ENCODE measurements at places on chromosomes 5 and 9.

DNA sequence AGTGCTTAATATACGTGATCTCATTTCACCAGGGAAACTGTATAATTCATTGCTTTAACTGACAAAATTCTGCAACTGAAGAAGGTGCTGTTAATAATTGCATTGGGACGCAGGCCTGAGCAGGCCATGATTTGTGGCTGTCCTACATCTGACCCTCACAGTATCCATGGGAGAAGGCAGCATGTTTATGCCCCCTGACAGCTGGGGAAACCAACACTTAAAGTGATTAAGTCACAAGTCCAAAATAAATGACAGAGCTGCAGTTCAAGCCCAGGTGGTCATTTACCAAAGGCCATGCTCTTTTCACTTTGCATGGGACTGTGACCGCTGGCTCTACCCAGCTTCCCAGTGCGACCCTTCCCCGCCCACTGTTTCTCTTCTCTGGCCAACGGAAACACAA lies 30.5 kb upstream of the KCNMB1 start:
- no peak for DNase-seq

DNA sequence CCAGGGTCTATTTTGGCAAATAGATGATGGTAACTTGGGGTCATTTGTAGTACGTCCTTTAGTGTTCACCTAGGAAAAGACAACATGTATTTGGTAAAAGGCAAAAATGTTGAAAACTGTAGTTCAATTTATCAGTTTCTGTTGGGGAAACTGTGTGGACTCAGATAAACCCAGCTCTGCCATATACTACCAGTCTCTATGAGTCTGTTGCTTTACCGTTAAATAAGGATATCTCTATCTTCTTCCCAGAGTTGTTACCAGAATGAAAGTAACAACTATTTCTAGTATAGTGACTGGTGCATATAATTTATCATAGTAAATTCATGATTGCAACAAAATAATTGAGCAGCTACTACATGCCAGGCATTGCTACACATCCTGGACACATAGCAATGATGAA lies 3.8 kb upstream of the IQGAP2 start:
- no peak for DNase-seq

- no peak for DNase-seq
Measured at GRCh38 chr9:2271426-2271825, 256.3 kb downstream of the SMARCA2 start.

DNA sequence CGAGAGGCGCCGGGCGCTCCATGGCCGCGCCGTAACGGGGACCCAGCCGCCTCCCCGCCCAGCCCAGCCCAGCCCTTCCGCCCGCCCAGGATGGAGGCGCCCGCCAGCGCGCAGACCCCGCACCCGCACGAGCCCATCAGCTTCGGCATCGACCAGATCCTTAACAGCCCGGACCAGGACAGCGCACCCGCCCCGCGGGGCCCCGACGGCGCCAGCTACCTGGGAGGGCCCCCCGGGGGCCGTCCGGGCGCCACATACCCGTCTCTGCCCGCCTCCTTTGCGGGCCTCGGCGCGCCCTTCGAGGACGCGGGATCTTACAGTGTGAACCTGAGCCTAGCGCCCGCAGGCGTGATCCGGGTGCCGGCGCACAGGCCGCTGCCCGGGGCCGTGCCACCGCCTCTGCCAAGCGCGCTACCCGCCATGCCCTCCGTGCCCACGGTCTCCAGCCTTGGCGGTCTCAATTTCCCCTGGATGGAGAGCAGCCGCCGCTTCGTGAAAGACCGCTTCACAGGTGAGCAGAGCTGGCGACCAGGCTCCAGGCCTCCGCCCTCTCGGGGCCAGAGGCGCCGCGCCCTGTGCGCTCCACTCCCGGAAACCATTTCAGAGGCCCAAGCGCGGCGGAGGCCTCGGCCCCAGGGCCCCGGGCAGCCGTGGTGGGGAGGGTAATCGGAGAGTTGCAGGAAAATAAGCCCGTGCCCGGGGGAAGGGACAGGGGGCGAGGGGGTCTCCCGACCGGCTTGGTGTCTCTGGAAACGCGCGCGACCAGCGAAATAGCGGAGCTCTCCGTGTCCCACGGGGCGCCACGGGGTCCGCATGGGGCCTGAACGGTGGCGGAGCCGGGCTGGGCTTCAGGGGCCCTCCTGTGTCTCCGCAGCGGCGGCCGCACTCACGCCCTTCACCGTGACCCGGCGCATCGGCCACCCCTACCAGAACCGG lies 496 bp downstream of the TLX3 start:
- no peak for DNase-seq

GRCh38 chr9:6646293-6646636 lies 736 bp upstream of the GLDC start:
- no peak for DNase-seq

DNA sequence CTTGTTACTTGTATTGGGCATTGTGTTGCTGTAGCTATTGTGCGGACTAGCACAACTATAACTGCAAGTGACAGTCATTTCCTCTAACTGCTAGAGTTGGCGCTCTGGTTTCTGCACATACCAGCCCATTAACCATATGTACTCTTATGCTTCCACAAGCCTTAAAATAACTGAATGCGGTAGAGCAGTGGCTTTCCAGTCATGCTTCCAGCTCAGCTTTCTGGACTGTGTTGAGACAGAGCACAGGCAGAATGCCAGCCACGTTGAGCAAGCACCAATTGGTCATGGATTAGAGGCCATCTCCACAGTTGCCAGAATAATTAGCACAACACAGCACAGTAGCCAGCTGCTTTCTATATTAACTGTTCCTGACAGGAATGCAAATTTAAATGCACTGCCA lies 12.2 kb downstream of the INVS start:
- no peak for DNase-seq

DNA sequence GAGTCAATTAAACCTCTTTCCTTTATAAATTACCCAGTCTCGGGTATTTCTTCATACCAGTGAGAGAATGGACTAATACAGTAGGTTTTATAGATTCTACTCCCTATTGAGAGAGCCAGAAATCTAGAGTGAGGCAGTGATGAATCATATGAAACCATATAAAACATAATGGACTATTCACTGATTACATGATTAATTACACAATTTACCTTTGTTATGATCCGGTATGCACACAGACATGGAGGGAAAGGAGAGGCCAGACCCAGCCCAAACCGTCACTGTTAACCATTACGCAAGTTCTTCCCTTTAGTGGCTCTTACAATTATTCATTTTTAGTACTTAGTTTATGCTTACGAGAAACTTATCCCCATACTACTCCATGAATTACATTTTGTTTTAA lies 205.0 kb downstream of the DNAH5 start:
- DNase-seq, result no peak

GRCh38 chr9:127968700-127969383 lies 11.9 kb downstream of the EEIG1 start:
- no peak for DNase-seq

- no peak for DNase-seq
Measured at GRCh38 chr9:27198190-27198589, 89.2 kb downstream of the TEK start.

- no peak for DNase-seq
Measured at GRCh38 chr5:171401167-171401947, 13.7 kb downstream of the NPM1 start.

DNA sequence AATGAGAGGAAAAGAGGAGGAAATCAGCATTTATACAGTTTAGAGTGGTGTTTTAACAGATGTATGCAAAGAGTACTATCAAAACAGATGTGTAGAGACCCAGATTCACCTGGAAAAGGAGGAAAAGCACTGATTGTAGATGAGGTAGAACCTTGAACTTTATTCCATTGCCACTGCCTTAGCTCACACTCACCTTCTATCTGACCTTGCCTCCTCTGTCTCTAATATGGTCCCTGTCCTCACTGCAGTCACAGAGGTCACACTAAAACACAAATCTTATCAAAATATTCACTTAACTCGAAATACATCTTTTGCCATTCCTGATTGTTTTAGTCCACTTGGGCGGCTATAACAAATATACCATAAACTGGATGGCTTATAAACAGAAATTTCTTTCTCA lies 7.0 kb downstream of the GIN1 start:
- no peak for DNase-seq

GRCh38 chr9:22105005-22105722 lies 96.1 kb upstream of the CDKN2B start:
- DNase-seq, result no peak

- no peak for DNase-seq
Measured at GRCh38 chr5:141522301-141522700, 33.4 kb downstream of the PCDHGC5 start.

DNA sequence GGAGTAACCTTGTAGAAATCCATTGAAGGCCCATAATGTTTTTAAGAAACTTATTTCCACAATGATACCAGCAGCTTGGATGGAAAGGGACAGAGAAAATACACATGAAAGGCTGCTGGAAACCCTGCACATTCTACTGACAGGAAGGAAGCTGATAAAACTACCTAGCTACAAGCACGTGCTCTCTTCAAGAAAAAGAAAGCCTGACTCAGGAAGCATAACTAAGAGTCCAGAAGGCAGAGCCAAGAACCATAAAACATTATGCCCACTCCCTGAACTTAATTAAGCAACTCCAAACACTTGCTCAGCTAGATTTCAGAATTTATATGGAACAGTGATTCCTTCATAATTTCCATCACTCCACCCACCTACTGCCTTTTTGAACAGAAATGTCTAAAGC lies 430.8 kb downstream of the SEMA5A start:
- DNase-seq, result no peak

- no peak for DNase-seq
Measured at GRCh38 chr9:129023908-129024233, 4.3 kb downstream of the SH3GLB2 start.

- DNase-seq, result no peak
Measured at GRCh38 chr5:54663866-54664265, 146.3 kb downstream of the SNX18 start.

DNA sequence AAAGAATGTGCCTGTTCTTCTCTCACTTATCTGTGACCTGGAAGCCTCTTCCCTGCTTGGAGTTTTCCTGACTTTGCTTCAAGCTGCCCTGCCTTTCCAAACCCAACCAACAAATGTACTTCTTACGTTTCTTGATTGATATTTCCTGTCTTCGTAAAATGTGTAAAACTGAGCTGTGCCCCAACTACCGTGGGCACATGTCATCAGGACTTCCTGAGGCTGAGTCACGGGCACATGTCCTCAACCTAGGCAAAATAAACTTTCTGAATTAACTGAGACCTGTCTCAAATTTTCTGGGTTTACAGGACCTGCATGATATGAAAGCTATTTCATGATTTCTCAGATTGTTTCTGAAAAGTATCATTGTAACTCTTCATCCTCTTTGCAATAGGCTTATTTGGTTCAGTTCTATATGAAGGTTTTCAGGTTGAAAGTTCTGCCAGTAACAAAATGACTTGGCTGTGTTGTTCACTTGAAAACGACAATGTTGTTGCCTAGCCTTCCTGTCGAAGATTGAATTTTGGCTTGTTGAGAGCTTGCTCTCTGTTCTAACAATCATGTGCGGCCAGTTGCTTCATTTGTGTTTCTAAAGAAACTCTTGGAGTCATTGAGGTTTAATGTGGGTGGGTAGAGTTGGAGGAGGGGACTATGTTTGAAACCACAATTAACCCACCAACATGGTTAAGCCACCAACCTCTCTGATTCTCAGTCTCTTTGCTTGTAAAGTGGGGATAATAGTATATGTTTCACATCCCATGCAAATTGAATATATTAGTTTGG lies 145.6 kb downstream of the FBXL7 start:
- no peak for DNase-seq

GRCh38 chr5:66553916-66554575 lies 42.1 kb upstream of the MAST4 start:
- DNase-seq, result no peak

GRCh38 chr9:5513966-5514616 lies 3.8 kb downstream of the PDCD1LG2 start:
- DNase-seq, result no peak

DNA sequence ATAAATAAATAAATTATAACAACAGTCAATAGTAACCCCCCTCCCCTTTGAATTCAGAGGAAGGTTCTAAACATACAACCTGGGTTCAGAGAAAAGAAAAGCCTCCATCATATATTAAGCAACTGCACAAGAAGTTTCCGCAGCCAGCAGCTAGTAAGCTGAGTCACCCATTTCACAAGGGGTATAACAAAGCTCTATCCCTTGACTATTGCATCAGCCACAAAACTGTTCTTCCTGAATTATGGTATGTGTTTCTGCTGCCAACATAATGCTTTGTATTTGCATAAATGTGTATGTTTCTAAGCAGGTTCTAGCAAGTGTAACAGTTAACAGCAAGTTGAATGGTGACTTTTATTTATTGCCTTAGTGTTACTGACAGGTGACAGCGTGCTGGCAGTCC lies 6.8 kb upstream of the CEP120 start:
- no peak for DNase-seq

GRCh38 chr5:118637947-118638670 lies 350.2 kb downstream of the DTWD2 start:
- no peak for DNase-seq

GRCh38 chr5:158538506-158539074 lies 561.1 kb downstream of the EBF1 start:
- no peak for DNase-seq

DNA sequence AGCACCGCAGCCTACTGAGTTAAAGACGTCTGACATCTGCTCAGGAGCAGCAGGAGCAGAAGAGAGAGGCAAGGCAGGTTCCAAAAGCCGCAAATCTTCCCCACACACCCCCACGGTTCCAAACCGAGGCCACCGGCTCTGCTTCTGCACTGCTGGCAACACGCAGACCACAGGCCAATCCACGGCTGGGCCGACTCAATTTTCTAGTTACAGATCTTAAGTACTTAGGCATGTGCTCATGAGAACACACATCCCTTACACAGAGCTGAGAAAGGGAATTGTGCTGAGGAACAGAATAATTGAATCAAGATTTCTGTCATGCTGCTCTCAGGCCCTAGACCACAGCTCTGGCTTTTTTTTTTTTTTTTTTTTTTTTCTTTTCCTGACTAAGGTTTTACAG lies 32.6 kb downstream of the PAX5 start:
- DNase-seq, result no peak

DNA sequence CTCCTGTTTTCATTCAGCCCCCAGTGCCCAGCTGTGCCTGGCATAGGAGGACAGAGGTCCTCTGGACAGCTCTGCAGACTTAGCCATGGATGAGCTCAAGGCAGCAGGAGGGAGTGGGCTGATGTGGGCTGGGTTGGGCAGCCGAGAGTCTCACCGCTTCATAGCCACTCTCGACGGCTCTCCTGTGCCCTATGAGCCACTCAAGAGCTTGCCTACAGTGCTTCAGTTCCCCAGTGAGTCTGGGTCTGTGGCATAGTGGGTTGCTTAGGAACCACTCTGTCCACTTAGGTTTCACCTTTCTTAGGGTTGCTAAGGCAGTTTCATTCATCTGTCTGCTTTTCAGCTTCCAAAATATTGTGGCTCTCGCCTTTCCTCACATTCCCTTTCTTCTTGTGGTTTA lies 296.8 kb downstream of the ICE1 start:
- no peak for DNase-seq

- no peak for DNase-seq
Measured at GRCh38 chr5:88438006-88438405, 169.4 kb upstream of the TMEM161B start.

DNA sequence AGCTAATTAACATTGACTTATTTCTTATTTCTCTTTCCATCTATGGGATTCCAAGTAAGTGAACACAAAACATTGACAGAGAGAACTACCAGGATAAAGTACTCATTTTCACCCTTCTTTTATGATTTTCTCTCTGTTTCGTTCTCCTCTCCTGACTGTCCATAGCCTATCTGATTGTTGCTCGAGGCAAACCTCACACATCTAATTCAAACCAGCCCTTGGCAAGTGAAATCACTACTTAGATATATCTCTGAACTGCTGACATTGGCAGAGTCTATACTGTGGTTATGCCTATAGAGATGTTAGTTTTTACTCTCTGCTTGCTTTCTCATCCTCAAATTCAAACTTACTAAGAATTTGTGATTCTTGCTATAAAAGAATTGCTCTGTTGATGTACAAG lies 248.8 kb downstream of the ISL1 start:
- no peak for DNase-seq

GRCh38 chr5:660491-661030 lies 32.6 kb downstream of the TPPP start:
- no peak for DNase-seq

Measured in 8988T (cell line).